Hindlimb muscle (tissue), 1 donor: ENCODE measurements at places on chromosomes 7 and 10. TPM values are rescaled to one million over a fixed set of nuclear protein-coding genes. Genes with fewer than 3 reads are reported as not detected.

The SPAM1 gene
- polyA plus RNA-seq: not detected

The GIMAP5 gene
- 6.5 TPM for polyA plus RNA-seq

The TBXAS1 gene
- 6.4 TPM for polyA plus RNA-seq

DNA sequence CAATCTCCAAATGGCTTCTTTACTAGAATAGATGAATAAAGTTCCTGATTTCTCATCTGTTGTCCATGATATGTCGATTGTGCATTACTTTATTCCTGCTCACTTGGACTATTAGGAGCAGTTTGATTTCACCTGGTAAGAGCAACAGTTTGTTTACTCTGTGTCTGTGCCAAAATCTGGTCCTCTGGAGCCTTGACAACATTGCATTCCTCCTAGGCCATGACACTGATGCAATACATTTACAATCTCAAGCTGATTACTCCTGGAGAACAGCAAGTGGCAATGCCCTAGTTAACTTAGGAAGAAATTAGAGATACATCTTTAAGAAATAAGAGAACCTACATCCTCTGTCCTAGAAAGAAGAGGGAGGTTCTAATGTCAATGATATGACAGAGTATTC, 71.8 kb downstream of the SGCE start:
- no peak for DNase-seq

DNA sequence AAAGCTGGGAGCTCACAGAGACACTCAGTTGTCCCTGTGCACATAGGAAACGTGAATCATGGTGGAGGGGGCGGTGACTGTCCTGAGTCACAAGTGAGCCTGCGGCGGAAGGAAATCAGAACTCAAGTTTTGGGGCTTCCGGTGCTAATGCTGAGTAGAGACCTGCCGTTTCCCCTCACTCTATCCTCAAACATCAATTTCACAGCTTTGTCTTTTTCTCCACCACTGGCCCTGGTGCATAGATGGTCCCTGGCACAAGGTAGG, 21.9 kb downstream of the ADCYAP1R1 start:
- no peak for DNase-seq

DNA sequence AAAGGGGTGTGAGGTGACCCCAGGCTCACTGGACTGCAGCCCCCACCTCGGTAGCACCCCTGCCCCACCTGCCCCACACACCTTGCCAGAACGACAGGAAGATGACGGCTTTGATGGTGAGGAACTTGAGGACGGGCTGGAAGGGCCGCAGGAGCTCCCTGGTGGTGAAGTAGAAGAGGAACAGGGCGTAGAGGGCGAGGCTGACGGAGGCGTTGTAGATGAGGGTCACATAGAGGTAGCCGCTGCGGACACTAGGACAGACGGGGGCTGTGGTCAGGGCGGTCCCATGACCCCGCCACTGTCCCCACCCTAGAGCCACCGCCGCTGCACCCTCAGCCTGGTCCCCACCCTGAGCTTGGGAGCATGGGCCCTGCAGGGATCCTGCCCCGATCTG, 7.6 kb downstream of the TMEM184A start:
- no peak for DNase-seq

- DNase-seq: no peak
Observed at GRCh38 chr7:151345576-151346469, 4.2 kb downstream of the NUB1 start.

DNA sequence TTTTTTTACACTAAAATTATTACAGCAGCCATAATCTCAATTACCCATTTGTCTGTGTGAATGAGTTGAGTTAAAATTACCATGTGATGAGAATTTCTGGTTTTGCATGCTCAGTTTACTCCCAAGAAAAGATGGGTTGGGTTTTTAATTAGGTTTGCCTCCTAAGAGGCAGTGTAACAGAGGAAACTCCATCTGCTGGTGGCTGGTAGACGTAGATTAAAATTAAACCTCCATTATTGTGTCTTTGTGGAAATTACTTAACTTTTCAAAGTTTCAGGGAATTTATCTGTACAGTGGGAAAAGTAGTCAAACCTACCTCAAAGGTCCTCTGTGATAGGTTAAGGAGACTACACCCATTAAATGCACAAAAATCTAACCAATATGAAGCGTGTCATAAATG, 954.2 kb downstream of the PCDH15 start:
- no peak for DNase-seq

- DNase-seq: no peak
Observed at GRCh38 chr10:59323831-59324401, 38.4 kb downstream of the FAM13C start.

DNA sequence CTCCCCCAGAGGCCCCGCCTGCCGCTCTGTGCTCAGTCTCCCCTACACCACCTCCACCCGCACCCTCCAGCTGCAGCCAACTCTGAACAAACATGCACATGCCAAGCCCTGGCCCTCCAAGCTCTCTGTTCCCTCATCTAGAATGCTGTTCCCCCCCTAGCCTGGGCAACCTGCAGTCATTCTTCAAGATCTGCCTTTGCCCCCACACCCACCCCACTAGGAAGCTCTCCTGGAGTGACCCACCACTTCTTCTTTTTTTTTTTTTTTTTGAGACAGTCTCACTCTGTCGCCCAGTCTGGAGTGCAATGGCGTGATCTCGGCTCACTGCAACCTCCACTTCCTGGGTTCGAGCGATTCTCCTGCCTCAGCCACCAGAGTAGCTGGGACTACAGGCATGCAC, 13.7 kb downstream of the MYL10 start:
- no peak for DNase-seq

- no peak for DNase-seq
Observed at GRCh38 chr7:24401628-24402593, 117.9 kb downstream of the NPY start.
